NCI-H526 (cell line): ENCODE measurements at places on chromosomes 2 and 18.
A peak's percentile ranks its signal among the peaks of the same experiment; 100 is the strongest.

- DNase-seq, result no peak
Measured at GRCh38 chr18:76975577-76976110, 153.3 kb downstream of the ZNF236 start.

DNA sequence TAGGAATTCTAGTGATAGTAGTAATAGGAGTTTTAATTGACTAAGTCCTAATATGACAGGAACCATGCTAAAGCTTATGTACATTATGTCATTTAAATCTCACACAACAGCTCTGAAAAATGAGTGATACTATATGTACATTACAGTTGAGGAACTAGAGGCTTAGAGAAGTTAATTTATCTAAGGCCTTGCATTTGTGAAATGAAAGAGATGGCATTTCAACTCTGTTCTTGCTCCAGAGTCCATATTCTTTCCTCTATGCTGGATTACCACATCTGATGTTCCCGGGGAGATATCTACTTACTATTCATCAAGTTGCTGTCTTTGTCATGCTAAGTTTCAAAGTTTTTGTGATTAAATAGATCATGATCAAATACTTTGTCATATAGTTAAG lies 5.7 kb downstream of the AGPS start:
- no peak for DNase-seq

GRCh38 chr2:142165790-142166189 lies 35.0 kb upstream of the LRP1B start:
- DNase-seq, result peak; percentile 10

DNA sequence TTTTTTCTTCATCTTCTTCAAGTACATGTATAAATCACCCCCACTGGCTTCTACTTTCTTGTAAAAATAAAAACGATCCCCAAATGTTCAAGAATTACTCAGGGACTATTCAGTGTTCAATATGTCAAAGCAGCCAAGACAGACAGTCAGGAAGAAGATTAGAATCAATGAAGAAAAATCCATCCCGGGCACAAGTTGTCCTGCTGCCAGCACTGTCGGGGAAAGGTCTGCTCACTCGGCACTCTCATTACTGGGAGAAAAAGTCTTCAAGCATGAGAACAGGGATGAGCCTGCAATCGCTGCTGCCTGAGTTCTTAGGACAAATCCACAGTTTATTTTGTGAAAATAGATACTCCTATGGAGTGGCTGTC lies 482.8 kb upstream of the KLHL29 start:
- no peak for DNase-seq

- DNase-seq, result no peak
Measured at GRCh38 chr2:174561283-174561971, 36.2 kb downstream of the WIPF1 start.

DNA sequence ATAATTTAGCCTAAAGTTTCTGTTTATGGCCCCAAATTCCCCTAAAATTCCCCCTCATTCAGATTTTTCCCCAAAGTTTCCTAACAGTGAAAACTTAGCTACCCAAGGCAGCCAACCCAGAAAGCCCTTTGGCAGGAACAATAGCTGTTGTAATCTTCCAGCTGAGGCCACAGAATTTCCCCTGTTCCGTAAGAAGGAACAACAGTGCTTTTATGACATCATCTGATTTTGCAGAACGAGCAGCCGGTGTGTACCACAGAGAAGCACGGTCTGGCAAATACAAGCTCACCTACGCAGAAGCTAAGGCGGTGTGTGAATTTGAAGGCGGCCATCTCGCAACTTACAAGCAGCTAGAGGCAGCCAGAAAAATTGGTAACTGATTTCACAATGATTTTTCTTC lies 6.3 kb downstream of the TNFAIP6 start:
- no peak for DNase-seq

DNA sequence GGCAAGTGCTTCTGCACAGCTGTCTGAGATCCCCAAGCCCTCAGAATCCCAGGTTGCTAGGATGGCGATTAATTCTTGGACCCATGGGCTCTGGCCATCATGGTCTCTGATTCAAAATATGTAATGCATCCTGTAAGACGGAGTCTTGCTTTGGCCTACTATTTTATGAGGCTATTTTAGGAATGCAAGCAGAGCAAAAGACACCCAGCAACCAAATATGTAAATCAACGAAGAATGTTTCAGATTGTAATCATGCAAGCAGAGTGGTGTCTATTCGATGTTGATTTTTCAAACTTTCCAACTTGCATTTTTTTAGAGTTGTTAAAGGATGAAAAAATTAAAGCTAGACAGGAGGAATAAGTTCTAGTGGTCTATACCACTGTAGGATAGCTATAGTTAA lies 154.8 kb downstream of the COL6A3 start:
- no peak for DNase-seq

DNA sequence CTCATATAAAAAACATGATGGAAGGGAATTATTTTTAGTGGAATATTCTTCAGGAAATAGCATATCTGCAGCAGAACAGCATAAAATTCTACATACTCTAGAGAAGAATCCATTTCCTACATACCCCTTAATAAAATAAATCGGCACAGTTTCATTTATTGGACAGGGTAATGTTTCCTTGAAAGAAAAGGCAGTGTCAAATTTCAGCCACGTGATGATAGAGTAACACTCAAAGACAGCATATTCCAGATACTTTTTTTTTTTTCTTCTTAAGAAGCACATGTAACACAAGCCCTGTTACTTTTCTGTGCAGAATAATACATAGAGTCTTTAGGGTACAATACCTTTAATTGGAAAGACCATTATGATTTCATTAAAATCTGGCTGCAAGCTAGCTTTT lies 204.4 kb downstream of the SRBD1 start:
- no peak for DNase-seq

DNA sequence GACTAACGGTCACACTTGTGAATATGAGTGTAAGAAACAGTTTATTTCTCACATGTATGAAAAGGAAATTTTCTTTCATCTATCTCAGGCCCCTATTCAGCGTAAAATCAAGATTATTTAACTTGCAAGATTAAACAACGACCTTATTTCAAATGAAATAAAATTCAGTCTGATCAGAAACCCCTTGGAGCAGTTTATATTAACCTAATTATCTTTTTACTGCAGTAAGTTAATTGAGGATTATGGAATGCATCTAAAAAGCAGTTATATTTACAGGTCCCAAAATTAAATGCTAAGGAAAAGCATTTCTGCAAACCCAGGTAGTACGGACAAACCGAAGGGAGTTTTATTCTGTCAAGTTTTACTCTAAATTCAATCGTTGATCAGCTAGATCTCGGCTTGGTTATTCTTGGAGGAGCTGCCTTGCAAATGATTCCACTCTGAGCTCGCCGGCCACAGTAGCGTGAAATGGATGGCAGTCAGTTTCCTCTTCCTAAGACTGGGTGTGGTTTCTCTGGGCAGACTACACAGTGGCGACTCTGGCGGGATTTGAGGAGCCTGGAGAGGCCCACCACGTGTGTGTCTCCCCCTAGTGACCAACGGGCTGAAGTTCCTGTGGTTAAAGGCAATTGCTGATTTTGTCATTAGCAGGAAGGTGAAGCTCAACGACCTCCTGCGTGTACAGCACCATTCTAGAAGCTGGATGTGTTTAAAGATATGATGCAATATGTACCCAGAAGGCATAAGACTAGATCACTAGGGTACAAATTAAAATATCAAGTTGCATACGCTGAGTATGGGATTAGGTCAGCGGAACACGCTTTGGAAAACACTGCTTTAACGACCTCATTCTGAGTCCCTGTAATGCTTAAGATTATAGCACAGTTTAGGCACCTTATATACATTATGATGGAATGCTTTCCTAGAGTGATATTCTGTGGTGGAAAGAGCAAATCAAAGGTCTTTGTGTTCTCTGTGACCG lies 36.4 kb downstream of the PRKRA start:
- DNase-seq, result peak; percentile 97
